Vagina (tissue), 2 donors: ENCODE measurements at places on chromosomes 1 and 21.

GRCh38 chr1:205704903-205705302, 24.6 kb upstream of the SLC45A3 start:
- no peak for DNase-seq

DNA sequence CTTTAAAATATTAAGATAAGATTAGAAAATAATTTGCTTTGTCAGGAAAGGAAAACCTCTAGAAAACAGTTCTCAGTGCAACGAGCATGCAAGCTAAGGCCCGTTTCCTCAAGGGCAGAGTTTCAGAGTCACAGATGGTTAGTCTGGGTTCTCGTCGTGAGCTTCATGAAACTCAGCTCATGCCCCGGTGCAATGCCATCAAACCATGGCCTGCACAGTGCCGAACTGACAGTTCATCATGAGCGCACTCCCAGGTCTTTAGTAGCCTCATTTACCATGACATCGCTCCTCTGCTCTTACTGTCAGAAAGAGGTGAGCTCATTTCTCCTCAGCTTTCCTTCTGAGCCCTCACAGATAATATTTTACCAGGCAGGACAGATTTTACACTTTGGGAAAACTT, 319.2 kb downstream of the NTNG1 start:
- no peak for DNase-seq

GRCh38 chr1:188122646-188123045, 1293.9 kb downstream of the PLA2G4A start:
- no peak for DNase-seq

GRCh38 chr1:35881850-35882273, 1.1 kb upstream of the AGO1 start:
- no peak for DNase-seq

GRCh38 chr1:53684741-53685140, 54.2 kb downstream of the GLIS1 start:
- no peak for DNase-seq

- no peak for DNase-seq
Measured at GRCh38 chr1:109923131-109923945, 12.7 kb downstream of the CSF1 start.

DNA sequence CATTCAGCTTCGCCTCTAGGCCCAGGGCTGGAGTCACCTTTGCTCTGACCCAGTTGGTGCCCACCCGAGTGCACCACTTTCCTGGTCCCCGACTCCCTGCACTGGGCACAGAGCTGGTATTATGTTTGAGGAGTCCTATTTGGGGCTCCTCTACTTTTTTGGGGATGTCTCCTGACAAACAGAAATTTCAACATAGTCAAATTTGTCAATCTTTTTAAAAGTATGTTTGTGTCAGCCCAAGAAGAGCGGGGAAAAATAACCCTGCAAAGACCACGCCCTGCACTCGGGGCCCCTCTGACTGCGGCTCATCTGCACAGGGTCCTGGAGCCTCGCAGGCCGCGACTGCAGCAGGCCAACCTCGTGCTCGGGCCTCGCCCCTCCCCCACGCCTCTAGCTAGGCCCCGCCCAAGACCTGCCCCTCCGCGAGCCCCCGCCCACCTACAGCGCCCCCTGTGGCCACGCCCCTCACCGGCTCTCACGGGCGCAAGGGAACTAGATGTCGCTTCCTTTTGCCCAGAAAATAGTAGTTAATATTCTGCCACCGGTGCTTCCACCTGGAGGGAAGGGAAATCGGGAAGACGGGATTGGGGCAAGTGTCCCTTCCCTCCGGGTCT, 11.4 kb downstream of the FAM229A start:
- DNase-seq, result no peak

DNA sequence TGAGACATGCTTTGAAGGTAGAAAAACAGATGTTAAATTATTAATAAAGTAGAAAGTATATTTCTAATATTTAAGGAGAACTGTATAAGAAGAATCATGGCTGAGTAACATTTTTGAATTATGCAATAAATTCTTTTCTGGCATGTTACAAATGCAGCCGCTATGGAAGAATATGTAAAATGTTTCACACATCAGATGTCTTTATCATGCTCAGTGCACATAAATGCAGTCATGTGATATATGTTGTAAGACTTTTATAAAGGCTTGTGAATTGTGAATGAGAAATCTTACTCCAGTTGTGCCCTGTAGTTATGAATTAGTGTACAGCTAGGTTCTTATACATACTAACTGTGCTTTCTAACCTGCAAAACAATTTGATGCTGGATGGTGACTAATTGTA, 53.5 kb downstream of the LRRC8B start:
- DNase-seq, result no peak
